ENCODE measurements at places on chromosomes 6 and 20.

- DNase-seq, result no peak
Measured at GRCh38 chr6:37501632-37502491, 2.2 kb upstream of the CCDC167 start.

GRCh38 chr6:54248994-54249393 is 59.2 kb upstream of the TINAG start:
- DNase-seq, result no peak

- DNase-seq, result peak; percentile 50
Measured at GRCh38 chr20:51531141-51531710, 11.3 kb downstream of the NFATC2 start.

DNA sequence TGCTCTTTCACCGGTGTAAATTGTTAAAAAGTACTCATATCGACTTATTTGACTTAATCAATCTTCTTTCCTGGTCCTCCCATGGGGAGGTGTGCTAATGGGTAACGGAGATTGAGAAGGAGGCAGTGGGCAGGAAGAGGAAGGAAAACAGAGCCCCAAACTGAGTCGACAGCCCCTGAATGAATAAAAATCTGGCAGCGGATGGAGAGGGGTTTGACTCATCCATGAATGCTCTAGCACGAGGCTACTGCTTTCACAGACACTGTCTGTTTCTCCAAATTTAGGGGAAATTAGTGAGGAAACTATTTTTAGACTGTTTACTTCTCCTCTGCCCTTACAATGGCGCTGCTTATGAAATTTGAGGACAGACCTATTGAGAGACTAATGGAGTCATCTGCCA is 142.2 kb upstream of the ATXN1 start:
- no peak for DNase-seq

DNA sequence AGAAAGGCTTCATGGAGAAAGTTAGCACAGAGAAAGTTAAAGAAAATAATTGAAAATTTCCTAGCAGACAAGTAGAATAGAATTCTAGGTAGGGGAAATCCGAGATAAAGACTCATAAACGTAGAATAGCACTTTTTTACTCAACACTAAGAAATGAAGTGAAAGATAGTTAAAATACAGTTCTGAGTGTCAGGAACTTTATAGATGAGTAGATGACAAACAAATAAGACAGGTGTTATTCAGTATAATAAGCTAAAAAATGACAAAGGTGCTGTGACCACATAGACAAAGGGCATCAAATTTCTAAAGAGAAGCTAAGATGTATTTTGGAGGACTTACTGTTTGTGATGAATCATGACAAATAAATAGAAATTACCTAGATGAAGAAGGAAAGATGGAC is 12.9 kb downstream of the FKBP1C start:
- DNase-seq, result no peak

DNA sequence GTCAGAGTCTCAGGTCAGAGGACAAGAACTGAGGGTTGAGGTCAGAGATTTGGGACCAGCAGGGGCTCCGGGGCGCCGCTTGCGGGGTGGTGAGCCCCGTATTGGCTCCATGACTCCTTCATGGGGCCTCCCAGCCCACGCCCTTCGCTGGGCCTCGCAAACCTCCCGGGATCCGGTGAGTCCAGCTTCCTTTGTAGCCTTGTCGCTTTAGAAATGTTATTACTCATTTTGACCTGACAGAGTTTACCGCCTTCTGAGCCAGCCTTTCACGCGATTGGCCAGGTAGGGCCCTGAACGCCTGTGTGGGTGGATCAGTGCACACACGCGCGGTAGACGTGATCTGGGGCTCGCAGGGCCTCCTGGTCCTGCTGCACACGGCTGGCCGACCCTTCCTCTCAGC is 181.1 kb downstream of the ERMARD start:
- DNase-seq, result no peak

GRCh38 chr20:51134405-51134804 is 111.5 kb upstream of the KCNG1 start:
- no peak for DNase-seq

DNA sequence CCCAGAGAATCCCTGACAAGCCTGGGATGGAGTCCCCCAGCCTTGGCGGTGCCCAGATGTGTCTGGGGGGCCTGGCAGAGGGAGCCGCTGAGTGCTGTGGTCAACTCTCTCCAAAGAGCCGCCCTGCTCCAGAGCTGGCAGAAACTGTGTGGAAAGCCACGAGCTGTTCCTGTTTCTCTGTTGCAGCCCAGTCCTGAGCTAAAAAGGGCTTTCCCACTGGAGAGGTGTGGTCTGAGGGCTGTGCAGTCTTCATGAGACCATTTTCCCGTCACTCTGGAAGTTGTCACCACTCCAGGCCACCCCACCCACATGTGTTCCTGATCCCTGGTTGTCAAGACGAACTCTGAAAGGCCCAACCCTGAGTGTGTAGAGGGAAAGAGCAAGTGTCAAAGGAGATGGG is 99.7 kb upstream of the KCNK16 start:
- no peak for DNase-seq

DNA sequence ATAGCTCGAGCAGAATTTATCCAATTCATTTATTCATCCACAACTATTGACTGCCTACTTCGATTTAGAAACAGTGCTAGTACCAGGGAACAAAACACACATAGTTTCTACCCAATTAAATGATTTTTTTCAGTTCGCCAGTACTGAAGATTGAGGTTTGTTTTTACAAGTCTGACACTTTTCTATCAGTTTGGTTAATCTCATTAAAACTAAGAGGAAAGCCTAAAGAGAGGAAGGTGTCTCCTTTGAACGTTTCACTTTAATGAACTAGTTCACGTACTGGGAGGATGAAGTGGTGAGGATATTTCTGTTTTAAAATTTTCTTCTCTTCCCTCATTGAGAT is 570 bp upstream of the ANKS1A start:
- no peak for DNase-seq

- DNase-seq, result no peak
Measured at GRCh38 chr6:157608221-157609075, 214.6 kb upstream of the SNX9 start.

GRCh38 chr6:137951064-137951597 is 84.1 kb downstream of the TNFAIP3 start:
- no peak for DNase-seq

DNA sequence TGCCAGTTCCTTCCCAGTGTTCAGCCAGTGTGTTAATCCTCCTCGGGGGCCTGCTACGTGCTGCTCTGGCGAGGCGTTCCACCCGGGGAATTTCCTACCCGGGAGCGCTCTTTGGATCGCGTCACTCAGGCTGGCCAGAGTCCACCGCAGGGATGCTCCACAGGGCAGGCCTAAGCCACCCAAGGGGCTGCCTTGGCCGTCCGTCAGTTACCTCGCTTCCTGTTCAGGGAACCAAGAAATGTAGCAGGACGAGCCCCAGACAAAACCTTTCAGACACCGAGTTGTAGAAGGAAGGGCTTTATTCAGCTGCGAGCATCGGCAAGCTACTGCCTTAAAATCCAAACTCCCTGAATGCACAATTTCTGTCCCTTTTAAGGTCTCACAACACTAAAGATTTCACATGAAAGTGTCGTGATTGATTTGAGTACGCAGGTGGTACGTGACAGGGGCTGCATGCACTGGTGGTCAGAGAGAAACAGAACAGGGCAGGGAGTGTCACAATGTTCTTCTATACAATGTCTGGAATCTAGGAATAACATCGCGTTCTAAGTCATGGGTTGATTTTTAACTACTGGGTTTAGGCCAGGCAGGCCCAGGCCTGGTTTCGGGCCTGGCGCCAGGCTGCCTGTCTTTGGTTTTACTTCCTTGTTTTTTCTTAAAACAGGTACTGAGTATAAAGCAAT is 15.7 kb upstream of the POU5F1 start:
- DNase-seq, result no peak

GRCh38 chr6:131655387-131655786 is 18.3 kb downstream of the ENPP3 start:
- no peak for DNase-seq

DNA sequence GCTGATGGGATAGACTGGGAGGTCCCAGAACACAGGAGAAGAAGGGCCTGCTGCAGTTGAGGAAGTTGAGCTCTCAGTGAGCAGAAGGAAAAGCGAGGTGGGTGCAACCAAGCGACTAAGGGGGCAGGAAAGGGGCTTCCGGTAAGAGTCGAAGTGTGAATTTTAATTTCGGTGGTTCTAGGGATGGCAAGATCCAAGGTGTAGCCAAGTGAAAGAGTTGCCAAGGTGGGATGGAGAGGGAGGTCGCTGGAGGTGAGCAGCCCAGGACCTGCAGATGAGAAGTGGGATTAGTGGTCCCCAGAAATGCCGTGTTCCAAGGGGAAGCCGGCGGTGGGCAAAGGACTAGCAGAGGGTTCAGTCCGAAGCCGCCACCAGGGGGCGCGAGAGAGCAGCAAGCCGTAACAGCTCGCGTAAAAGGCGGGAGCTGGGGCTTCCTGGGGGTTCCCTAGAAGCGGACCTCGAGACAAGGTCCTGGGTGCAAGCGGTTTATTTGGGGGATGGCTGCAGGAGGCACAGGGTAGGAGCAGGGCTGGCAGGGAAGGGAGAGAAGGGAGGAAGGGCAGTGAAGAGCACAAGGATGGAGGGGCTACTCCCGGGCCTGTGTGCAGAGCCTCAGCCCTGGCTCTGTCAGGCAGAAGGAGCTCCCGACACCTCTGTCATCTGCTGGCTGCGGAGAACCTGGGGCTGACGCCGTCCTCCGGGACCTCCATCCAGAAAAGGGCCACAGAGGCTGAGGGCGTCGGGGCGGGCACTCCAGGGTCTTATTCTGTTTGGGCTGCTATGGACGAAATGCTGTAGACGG is 103.6 kb downstream of the PAX1 start:
- no peak for DNase-seq

- DNase-seq, result no peak
Measured at GRCh38 chr6:128259730-128260685, 260.4 kb downstream of the PTPRK start.

GRCh38 chr20:50595988-50596693 is 86.0 kb downstream of the PTPN1 start:
- no peak for DNase-seq

DNA sequence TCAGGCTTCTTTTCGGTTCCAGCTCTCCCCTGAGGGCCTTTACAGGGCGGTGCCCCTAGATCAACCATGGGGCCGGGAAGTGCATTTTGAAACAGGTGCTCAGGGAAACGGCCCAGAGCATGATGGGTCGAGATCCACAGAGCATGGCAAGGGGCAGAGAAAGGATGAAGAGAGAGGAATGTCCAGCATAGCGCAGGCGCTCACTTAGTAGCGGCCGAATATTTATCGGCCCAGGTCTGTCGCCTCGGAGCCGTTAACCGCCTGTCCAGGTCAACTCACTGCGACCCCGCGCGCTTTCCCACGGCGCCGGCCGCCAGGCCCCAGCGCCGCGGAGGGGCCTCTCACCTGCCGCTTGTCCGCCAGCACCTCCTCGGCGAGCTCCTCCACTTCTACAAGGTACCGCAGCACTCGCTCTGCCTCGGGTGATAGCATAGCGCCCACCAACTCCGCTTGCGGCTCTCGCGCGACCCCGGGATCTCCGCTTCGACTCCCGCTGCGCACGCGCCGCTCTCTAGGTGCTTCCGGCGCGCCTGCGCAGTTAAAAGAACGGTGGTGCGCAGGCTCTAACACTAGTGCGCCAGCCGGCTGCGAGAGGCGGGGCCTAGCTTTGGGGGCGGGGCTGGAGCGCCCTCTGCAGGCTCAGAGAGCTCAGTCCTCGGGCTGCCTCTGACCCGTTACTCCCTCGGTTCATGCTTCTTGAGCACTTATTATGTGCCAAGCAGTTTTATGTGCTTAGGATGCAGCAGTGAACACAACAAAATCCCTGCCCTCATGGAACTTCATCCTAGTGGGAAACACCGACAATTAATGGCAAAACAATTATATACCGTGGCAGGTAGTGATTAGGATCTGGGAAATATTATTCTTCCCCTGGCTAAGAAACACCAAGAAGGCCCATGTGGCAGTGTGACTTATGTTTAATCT is at the start of gene PDRG1:
PDRG1 (minus strand) TSS at position 517 of the 924 bp plus-strand sequence; CDS start at position 432, 85 bp downstream.
- DNase-seq, result peak; percentile 95

- DNase-seq, result no peak
Measured at GRCh38 chr6:167668019-167668753, 158.5 kb upstream of the AFDN start.

DNA sequence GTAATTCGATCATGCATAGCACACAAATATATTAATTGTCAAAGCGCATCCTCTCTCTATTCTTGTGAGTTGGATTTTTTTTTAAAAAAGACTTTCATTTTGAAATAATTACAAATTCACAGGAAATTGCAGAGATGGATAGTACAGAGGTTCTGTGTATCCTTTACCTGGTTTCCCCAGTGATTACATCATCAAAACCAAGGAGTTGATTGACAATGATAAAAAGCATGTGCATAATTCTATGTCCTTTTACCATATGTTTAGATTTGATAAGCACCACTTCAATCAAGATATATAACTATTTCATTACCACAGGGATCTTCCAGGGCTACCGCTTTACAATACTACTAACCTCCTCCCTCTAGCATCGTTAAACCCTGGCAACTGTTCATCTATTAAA is 40.2 kb downstream of the CCN2 start:
- DNase-seq, result no peak

DNA sequence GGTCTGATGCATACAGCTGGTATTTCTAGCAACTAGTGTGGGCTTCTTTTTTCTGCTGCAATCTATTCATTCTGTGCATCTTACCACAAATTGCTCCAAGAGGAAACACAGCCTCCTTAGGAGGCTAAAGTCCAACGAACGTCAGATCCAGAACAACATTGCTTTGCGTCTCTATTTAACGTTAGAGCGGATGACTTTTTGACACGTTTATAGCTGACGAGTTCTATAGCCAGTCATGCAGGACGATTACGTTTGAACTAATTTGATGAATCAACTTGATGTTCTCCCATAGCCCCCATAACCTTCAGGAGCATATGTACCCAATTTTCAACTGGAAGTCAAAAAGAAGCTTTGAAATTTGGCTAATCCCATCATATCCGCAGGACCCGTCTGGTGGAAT is 59.9 kb downstream of the TSHZ2 start:
- no peak for DNase-seq

DNA sequence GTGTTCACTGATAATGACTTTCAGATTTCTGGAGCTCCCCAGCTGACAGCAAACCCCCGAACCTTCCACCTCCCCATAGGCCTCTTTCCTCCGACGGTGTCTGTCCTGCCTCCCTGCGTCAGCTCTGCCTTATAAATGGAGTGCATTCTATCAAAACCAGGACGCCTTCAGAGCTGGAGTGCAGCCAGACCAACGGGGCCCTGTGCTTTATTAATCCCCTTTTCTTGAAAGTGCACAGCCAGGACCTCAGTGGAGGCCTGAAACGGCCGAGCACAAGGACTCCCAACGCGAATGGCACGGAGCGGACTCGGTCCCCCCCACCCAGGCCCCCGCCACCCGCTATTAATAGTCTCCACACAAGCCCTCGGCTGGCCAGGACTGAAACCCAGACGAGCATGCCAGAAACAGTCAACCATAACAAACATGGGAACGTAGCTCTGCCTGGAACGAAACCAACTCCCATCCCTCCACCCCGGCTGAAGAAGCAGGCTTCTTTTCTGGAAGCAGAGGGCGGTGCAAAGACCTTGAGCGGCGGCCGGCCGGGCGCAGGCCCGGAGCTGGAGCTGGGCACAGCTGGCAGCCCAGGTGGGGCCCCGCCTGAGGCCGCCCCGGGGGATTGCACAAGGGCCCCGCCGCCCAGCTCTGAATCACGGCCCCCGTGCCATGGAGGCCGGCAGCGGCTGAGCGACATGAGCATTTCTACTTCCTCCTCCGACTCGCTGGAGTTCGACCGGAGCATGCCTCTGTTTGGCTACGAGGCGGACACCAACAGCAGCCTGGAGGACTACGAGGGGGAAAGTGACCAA is 42.3 kb upstream of the NAA20 start:
- peak; percentile 30 for DNase-seq

All from COR-L47 (cell line).